ENCODE measurements at places on chromosomes 11 and 22.

GRCh38 chr11:15933886-15934625, 422.3 kb downstream of the SOX6 start:
- no peak for DNase-seq

DNA sequence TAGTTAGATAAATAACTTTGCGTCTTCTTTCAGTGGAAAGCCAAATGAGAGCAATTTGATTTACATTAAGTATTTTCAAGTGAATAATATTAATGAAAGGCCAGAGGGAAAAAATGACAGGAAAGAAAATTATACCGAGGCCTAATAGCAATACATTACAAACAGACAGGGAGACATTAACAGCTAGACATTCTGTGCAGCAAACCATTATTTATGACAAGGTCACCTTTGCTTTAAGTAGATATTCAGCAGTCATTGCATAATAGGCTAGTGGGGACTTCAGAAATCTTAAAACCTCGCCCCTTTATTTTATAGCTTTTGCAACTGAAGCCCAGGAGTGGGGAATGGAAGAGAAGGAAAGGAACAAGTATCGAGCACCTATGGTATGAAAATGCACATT, 321.6 kb downstream of the GRM5 start:
- DNase-seq, result no peak

DNA sequence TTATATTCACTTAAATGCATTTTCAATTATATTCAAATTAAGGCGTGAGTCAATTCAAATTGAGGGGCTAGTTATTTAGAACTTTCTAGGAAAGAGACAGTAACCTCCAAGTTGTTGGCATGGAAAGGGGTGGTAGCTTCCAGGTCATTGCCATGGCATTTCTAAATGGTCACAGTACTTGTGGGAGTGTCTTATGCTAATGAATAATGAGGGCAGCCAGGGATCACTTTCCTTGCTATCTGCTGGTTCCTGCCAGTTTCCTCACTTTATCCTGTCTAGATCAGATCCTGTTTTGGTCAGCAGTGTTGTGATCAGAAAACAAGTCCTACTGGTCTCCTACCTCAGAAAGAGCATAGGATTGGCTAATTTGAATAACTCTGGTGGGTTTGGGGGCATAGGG, 21.8 kb upstream of the RNASEH2C start:
- no peak for DNase-seq

GRCh38 chr11:72433455-72434036, 785 bp downstream of the CLPB start:
- DNase-seq, result no peak

GRCh38 chr11:9169595-9170295, 78.3 kb upstream of the SCUBE2 start:
- DNase-seq, result no peak

DNA sequence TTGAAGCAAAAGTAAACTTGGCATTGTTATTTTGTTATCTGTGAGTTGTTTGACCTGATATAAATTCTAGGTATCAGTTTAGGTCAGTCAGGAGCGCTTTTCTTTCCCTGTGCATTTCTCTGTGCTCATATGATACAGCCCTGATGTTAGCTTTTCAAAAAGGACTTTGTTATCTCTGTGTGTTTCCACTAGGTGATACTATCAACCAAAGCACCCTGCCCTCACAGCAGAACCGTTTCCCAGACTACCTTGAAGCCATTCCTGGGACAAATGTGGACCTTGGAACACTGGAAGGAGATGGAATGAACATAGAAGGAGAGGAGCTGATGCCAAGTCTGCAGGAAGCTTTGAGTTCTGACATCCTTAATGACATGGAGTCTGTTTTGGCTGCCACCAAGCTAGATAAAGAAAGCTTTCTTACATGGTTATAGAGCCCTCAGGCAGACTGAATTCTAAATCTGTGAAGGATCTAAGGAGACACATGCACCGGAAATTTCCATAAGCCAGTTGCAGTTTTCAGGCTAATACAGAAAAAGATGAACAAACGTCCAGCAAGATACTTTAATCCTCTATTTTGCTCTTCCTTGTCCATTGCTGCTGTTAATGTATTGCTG, 87.7 kb upstream of the BIRC3 start:
- no peak for DNase-seq

- no peak for DNase-seq
These were observed 11.2 kb upstream of the LYVE1 start for GRCh38 chr11:10579700-10580099.

All from T-helper 9 cell (primary cell).